GM13976 (cell line): ENCODE measurements at places on chromosomes 12 and 14.

GRCh38 chr12:75784591-75784990, 247.0 kb downstream of the PHLDA1 start:
- no peak for DNase-seq

DNA sequence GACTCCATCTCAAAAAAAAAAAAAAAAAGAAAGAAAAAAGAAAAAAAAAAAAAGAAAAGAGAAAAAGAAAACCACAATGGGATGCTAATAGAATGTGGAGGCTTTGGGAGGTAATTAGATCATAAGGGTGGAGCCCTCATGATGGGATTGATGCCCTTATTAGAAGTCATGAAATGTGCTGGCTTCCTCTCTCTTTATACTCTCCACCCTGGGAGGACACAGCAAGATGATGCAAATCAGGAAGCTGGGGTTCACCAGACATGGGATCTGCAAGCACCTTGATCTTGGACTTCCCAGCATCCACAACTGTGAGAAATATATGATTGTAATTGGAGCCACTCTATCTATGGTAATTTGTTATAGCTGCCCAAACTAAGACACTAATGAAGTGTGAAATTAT, 13.4 kb upstream of the DRAM1 start:
- no peak for DNase-seq

DNA sequence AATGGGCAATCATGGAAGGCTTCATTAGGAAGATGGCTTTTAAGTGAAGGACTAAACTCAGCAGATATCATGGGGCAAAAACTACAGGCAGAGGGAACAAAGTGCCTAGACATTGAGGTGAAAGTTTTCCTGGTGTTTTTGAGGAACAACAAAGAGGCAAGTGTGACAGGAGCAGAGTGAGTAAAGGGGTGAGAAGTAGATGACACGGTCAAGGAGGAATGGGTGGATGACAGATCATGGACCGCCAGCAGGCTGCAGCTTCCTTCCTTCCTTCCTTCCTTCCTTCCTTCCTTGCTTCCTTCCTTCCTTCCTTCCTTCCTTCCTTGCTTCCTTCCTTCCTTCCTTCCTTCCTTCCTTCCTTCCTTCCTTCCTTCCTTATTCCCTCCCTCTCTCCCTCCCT, 108.3 kb downstream of the TRHDE start:
- DNase-seq = no peak

DNA sequence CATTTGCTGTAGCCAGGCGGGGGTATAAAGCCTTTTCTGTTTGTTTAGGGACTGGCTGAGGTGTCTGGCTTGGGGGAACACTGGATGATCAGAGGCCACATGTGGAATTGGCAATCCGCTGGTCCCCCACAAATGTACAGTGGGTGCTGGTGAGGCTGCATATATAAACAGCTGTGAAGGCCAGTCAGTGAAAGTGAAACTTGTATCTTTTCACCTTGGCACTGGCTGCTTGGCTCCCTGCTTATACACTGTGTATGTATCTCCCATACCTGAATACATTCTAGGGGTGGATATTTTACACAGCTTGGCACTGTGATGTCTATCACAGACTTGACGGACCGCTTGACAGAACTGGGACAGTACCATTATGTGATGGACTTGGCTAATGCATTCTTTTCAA, 246.8 kb upstream of the AVPR1A start:
- DNase-seq = no peak
